Activated CD4-positive, alpha-beta T cell treated with anti-CD3 and anti-CD28 coated beads, Interleukin-2, Interleukin-4, amounts not matched to agents 100 ng/mL and 50 ng/mL, durations not matched to agents 16 hours and 8 hours (primary cell): ENCODE measurements at places on chromosomes 11 and 22.

GRCh38 chr11:65529475-65530156 is 4.7 kb downstream of the SCYL1 start:
- DNase-seq = no peak

GRCh38 chr11:64458997-64459396 is 100.0 kb downstream of the RPS6KA4 start:
- no peak for DNase-seq

GRCh38 chr11:45551191-45551713 is 114.2 kb downstream of the CHST1 start:
- DNase-seq = no peak

DNA sequence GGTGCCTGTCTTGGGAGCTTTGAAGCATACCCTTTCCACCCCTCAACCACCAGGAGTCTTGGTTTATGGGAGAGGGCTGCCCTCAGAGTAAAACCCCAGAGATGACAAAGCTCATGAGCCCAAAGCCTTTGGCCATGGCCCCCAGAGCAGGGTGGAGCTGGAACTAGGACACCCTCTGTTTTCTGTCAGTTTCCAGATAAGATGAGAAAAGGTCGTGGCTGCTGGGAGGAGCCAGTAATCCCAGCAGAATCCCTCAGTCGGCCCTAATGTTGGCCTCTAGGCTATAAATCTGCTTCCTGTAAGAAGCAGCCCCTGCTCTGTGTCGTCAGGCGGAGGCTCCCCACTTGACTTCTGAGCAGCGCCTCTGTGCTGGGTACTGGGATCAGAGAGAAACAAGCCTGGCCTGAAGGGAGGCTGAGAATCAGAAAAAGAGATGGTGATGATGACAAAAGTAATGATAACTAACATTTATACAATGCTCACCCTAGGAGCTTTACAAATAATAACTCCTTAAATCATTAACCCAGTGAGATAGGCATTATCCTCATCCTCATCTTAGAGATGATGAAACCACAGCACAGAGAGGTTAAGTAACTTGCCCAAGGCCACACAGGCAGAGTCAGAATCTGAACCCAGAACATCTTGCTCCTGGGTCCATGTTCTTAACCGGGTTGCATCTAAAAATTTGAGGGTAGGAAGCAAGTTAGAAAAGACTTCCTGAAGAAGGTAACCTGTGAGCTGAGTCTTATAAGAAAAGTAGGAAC is 471.4 kb downstream of the SOX6 start:
- DNase-seq = no peak

GRCh38 chr11:28743061-28743550 is 634.9 kb downstream of the METTL15 start:
- no peak for DNase-seq

- no peak for DNase-seq
Observed at GRCh38 chr22:23398701-23399366, 181.3 kb downstream of the IGLL1 start.

DNA sequence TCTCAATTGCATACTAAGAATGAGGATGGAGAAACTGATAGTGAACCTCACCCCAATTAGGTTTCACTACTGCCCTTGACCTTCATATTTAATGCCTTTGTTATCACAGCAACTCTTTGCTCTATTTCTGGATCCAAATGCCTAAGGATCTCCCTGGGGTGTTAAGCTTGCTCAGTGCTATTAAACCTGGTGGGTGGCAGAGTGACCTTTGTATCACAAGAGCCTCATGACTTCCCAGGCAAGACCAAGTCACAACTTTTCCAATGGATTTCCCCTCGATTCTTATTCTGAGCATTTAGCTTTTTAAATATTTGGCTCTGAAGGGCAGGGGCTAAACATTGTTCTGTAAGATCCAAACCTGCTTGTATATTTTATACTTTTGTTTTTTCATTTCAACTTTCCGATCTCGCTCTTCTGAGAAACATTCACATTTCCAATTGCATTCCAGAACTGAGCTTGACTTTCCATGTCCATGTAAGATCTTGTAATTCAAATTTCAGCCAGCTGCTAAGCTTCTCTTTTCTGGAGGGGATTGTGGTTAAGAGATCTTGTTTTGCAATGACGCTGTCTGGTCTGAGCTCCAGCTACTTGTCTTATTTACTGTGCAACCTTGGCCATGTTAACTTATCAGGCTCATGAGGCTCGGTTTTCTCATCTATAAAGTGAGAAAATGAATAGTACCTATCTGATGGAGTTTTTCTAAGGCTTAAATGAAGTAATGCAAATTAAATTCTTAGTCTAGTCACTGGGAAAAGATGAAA is 6.4 kb upstream of the EHF start:
- peak; percentile 38 for DNase-seq

DNA sequence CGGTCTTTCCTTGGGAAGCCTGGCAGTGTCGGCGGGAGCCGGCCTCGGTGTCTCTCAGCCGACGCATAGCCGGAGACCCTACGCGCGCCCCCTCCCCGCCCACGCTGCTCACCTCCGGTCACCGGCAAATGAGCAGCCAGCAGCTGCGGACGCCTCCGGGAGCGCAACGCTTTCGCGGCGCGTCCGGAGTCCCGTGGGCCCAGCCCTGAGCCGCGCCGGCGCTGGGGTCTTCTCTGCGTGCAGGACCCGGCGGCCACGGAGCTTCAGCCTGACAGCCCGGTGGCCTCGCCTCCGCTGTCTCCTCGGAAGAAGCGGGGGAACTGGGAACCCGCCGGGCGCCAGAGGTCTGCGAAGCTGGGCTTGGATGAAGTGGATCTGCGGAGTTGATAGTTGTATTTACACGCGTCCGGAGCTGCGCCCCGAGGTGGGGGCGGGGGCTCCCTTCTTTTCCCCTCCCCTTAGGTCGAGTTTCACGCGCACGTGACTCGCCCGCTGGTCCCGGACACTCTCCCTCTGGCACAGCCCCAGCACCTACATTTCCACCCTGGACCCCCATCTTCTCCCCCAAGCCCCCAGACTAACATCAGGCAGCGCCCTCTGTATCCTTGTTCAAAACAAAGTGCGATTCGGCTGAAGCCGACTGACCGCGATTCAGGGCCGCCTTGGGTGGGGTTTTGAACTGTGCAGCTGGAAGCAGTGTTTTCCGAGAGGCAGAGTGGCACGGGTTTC is at the start of gene SLC43A1:
SLC43A1 (minus strand) TSS at position 371 of the 729 bp plus-strand sequence. CDS start 1,591 bp downstream, outside the sequence.
- peak; percentile 49 for DNase-seq

DNA sequence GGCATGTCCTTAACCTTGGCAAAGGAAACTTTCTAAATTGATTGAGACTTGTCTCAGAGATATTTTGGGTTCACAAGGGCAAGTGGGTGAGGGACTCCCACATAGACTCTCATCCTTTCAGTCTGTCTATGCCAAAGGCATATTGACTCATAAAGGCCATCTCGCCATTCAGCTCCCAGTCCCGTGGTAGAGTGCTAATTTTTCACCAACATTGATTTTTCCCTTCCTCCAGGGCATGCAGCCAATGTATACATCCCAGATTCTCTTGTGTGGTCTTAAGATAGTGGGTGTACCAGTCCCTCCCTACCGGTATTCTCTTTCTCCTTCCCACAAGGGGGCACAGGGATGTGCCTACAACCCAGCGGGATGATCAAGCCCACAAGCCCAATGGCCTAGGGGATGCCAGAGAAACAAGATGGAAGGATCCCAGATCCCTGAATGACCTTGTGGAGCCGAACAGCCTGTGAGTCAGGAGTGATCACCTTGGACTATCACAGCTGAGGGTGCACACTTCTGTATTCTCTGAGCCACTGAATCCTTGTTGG is 7.9 kb downstream of the C11orf96 start:
- no peak for DNase-seq
